ENCODE measurements at places on chromosomes 13 and 19.

GRCh38 chr19:16946951-16947940 lies 58.4 kb downstream of the F2RL3 start:
- DNase-seq = no peak

DNA sequence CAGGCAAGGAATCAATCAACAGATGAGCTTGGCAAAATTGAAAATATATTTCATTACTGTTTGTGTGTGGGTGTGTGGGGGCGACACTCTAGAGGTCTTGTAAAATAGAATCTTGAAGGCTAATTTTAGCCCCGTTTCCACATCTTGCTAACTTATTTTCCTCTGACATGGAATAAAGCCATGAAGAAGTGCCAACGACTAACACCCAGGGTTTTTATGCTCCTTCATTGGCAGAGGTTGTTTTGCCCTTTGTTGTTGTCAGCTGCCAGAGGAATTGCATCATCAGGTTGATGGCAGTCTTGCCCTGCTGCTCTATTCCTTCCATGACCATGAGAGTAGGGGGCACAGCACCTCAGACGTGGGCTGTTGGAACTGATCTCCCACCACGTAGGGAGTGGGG lies 30.6 kb upstream of the FAM216B start:
- DNase-seq = no peak

GRCh38 chr19:35095667-35096368 lies 19.8 kb upstream of the FXYD3 start:
- no peak for DNase-seq

DNA sequence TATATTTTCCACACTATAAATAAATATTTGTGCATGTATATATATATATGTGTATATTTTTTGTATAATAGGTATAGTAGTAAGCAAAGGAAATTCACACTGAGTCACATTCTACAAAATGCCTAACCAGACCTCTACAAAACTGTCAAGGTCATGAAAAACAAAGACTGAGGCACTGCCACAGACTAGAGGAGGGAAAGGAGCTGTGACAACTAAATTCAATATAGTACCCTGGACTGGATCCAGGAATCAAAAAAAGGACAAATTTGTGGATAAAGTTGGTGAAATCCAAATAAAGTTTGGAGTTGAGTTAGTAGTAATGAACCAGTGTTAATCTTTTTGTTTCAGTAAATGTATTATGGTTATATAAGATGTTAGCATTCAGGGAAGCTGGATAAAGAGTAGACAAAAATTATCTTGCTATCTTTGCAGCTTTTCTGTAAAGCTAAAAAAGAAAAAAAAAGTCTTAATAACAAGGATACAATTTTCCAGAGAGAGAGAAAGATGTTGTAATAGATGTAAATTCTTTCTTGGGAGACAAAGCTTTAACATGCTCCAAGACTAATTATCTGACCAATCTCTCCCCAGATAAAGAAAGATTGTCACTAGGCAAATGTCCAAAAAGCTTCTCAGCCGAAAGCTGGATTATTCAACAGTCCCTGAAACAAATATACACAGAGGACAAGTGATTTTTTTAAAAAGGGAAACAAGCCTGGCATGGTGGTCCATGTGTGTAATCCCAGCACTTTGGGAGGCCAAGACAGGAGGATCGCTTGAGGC lies 19.1 kb downstream of the SYDE1 start:
- DNase-seq = peak; percentile 50

All from M059J (cell line).